ENCODE measurements at places on chromosomes 2 and 18.

- no peak for DNase-seq
Observed at GRCh38 chr18:28152754-28153153, 24.2 kb downstream of the CDH2 start.

- DNase-seq = no peak
Observed at GRCh38 chr2:37558623-37559022, 112.8 kb downstream of the CDC42EP3 start.

GRCh38 chr2:37471994-37472393 lies 127.6 kb downstream of the QPCT start:
- DNase-seq = no peak

DNA sequence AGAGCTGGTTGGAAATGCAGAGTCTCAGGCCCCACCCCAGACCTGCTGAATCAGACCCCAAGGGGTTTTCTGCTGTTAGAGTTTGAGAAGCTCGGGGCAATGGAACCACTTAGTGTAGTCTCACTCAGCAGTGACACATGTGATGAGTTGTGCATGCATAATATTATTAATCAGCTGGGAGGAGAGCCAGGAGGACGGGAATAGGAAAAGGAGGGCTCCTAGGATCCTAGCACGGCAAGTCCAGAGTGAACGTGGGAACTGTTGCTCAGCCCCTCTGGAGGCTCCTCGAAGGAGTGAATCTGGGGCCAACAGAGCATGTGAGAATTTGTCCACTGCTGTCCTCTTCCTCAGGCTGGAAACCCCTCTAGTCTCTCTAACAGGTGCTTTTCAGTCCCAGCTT lies 87.1 kb downstream of the HS1BP3 start:
- no peak for DNase-seq

- DNase-seq = no peak
Observed at GRCh38 chr2:109726379-109727270, 67.5 kb upstream of the RGPD5 start.

- DNase-seq = no peak
Observed at GRCh38 chr18:30510882-30511281, 531.7 kb downstream of the DSC3 start.

DNA sequence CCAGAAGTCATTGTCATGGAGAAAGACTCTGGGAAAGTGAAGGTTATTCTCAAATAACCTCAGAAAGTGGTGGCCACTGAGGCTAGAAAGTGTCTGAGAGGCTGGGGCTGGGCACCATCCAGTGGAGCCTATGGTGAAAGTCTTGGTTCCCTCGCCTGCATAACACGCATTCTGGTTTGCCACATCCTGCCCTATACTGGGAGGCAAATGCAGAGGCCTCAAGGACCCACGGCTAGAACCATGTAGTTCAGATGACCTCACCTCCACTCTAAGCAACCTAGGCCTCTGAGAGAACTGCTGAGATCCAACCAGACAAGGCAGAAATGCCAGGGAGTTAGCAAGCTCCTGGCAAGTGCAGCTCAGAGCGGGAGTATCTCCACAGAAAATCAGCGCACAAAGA lies 5.1 kb downstream of the ITGB6 start:
- no peak for DNase-seq

- DNase-seq = no peak
Observed at GRCh38 chr2:205808486-205809121, 126.3 kb downstream of the NRP2 start.

DNA sequence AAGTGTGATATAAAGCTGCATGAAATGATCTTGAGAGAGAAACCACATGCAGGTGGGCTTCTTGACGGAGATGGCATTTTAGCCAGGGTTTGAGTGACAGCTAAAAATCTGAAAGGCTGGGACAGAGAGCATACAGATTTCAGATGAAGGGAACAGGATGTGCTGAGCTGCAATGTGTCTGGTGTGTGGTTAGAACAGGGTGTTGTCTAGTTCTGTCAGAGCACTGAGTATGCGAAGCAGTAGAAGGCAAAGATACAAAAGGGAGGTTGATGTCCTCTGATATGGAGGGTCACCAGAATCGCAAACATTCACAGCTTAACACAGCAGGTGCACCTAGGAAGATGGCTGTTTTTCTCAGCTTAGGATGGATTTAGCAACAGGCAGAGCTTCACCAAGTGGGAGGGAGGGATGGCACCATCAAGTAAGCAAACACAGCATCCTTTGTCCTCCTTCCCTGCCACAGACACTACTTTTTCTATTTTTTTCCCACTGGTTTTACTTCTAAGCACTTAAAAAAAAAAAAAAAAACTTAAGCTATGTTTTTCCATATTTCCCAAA lies 182.5 kb downstream of the TMX3 start:
- no peak for DNase-seq

- no peak for DNase-seq
Observed at GRCh38 chr2:37871456-37872191, 53.5 kb upstream of the RMDN2 start.

DNA sequence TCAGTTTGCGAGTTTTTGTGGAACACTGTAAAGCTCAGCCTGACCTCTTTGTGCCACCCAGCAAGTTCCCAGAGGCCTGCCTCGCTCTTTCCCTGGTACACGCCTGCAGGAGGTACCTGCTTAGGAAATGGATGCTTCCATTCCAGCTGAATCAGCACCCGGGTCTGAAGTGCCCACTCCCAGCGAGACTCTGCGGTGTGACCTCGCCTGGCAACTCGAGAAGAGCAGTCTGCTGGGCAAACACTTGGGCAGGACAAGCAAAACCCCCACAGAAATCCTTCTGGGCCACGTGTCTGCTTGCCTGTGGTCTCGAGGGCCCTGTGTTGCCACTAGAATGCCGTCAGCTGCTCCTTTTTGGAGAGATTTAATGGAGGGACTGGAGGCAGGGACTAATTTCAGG lies 127.6 kb downstream of the MAPK4 start:
- DNase-seq = no peak
